Cortex of kidney (tissue), 1 donor: ENCODE measurements at places on chromosomes 16 and 17.

DNA sequence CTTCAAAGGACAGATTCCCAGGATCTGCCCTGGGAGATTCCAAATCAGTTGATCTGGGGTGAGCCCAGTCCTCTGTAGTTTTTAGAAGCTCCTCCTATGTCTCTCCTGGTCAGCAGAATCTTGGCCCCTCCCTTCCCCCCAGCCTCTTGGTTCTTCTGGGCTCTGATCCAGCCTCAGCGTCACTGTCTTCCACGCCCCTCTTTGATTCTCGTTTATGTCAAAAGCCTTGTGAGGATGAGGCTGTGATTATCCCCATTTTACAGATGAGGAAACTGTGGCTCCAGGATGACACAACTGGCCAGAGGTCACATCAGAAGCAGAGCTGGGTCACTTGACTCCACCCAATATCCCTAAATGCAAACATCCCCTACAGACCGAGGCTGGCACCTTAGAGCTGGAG is 840 bp upstream of the CDH5 start:
- no peak for DNase-seq

DNA sequence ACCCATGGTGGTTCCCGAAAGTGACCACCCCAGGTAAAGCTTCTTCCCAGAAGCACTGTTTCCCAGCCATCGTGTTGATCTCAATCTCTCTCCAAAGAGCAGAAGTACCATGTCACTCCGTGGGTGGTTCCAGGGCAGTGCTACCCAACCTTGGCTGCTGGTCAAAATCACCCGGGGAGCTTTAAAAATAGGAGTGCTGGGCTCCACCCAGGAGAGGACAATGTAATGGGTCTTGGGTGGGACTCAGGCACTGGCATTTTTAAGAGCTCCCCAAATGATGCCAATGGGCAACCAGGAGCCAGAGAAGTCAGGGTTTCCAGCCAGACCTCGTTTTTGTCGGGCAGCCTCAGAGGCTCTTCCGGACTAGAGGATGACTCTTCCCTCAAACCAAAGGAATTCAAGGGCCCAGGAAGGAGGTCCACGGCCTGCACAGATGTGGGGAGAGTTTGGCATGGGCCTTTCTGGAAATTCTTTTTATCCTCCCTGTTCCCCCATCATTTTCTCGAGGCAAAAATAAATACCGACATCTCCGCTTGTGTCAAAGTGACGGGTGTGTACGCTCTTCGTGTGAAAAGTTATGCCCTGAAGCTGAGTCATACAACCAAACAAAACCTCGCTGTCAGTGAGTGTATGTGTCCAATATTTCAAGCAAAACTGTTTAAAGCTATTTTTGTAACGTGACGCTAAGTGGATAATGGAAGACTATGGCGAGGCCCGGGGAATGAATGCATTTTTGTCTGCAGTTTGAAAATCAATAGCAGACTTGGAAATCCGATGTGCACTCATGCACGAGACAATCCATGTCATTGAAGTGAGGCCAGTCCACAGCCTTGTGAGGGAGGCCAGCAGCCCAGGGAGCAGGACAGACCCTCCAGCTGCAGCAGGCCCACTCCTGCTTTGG is 364.1 kb downstream of the FOXL1 start:
- no peak for DNase-seq

GRCh38 chr16:58234831-58235595 is 37.1 kb upstream of the CSNK2A2 start:
- DNase-seq, result no peak

GRCh38 chr17:43558805-43559160 is 12.6 kb upstream of the ETV4 start:
- DNase-seq, result no peak
